ENCODE measurements at places on chromosomes 7 and 10.

DNA sequence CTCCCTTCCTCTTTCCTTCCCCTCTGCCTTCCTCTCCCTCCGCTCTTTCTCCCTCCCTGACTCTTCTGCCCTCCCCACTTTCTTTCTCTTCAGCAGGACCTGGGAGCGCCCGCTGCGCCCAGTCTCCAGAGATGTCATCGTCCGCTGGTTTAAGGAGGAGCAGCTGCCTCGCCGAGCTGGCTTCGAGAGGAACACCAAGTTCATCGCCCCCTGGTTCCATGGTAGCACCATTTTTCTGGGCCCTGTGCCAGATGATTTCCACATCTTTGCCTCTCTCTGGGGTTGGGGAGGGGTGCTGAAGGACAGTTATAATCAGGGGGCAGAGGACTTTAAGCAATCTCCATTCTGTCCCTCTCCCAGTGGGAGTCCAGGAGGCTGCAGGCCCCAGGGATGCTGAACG, 71.6 kb downstream of the SH2D4B start:
- DNase-seq = no peak

- DNase-seq = no peak
These were observed 31.1 kb upstream of the C1GALT1 start for GRCh38 chr7:7151285-7151684.

DNA sequence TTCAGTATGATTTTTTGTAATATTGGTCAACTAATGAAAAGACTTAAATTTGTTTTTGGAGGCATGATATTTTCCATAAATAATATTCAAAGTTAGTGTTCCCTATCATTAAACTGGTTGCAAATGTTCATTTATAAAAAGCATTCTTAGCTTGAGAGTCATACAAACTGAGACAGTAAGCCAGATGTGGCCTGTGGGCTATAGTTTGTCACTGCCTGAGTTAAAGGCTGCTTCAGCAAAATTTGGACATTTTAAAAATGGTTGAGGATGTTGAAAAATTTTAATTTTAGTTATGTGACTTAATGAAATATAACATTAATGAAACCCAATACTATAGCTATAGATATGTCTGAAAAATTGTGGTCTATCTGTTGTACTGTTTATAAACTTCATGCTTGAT, 180.2 kb upstream of the CACNA2D1 start:
- DNase-seq = no peak

DNA sequence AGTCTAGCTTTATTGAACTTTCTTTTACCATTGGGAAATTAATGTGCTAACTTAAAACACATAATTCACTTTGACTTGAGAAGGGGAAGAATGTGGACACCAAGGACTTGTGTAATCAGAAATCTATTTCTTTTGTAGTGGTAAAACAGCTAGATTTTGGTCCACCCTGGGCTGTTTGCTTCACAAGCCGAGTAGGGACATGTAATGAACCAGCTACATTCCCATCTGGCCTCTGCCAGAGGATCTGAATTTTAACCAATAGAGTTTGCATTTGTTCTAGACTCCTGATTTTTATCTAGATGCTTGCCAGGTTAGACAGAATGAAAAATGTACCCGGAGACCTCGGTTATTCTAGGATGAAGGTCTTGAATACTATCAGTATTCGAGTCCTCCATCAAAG, 1.9 kb downstream of the CACNB2 start:
- DNase-seq = no peak

GRCh38 chr7:137716061-137716460, 130.7 kb downstream of the DGKI start:
- DNase-seq = no peak

DNA sequence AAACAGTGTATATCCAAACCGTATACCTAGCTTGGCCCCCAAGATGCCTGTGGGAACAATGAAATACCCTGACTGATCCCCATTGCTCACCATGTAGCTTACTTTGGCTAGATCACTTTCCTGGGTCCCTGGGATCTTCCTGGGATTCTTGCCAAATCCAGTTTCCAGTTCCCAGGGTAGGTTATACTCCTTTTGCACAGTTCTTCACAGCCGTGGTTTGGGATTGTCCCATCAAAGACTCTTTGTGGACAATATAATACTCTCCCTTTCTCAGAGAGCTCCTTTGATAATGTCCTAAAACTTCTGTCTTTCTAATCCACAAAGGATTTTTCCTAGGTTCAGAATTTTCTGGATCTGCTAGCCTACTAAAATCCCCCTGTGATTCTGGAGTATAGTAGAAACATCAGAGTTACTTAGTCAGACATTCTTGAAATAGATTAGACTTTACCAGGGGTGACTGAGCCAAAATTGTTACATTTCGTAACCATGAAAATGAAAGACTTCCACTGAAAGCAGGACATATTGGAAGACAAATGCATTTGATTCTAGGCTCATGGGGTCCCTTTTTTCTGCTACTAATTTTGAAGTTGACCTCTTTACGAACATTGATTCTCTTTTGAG, 388.3 kb upstream of the ETV1 start:
- DNase-seq = no peak

GRCh38 chr10:15253951-15254807, 85.7 kb upstream of the NMT2 start:
- no peak for DNase-seq
